Activated CD4-positive, alpha-beta T cell treated with anti-CD3 and anti-CD28 coated beads for 48 hours (primary cell): ENCODE measurements at places on chromosomes 16 and 17.

GRCh38 chr17:50534222-50534978, 1.9 kb downstream of the EPN3 start:
- DNase-seq, result peak; percentile 59

DNA sequence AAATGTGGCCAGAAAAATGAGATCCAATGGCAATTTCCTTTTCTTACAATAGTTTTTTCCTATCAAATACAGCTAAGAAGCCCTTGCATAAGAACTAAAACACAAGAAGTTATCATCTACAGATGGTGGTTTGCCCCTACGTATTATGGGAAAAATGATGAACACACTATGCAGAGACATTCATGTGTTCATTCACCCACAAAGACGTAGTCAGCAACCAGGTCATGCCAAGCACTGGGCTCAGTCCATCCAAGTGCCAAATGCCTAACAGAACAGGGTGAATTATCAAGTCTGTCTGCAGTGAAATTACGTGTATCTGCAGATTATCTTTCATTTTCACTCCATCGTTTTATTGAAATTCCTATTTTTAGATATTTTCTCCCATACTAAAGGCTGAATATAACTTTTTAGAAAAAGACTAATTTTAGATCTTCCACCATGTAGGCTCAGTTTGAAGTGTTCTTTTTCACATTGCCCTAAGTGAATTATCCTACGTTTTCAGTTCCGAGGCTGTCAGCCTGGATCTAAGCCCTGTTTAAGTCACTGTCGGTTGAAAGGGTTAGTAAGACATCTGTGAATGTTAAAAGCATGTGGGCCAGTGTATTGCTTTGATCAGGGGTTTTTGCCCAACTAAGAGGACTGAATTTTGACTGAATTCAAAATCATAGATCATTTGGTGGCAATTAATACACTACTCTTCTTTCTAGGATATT, 78.1 kb upstream of the DHX40 start:
- no peak for DNase-seq

- DNase-seq, result no peak
Measured at GRCh38 chr17:80948019-80948975, 43.3 kb upstream of the CHMP6 start.

- no peak for DNase-seq
Measured at GRCh38 chr17:48013876-48014594, 23.6 kb downstream of the COPZ2 start.

- DNase-seq, result peak; percentile 89
Measured at GRCh38 chr17:16991349-16992009, 19.6 kb upstream of the TNFRSF13B start.
